SIG-M5 (cell line): ENCODE measurements at places on chromosomes 7 and 10.

- DNase-seq, result no peak
Measured at GRCh38 chr7:25122373-25122772, 2.7 kb downstream of the CYCS start.

- DNase-seq, result no peak
Measured at GRCh38 chr7:135466442-135467206, 43.3 kb downstream of the CNOT4 start.

DNA sequence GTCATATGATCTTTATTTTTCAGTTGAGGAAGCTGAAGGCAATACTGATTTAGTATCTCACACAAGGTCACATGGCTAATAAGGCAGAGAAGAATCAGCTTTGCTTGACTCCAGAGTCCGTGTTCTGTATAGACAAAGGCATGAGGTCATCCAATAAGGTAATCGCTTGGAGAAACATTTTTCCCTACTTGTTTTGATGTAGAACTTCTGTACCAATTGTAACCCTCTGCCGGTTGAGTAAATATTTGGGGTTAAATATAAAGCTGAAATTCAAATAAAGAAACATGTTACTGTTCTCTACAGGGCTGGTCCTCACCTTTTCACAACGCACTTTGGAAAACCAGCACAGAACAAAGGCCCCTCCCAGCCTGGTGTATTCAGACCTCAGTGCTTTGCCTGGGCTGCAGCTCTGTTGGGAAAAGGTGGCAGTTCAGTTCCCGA is 83.0 kb upstream of the INSYN2A start:
- no peak for DNase-seq

DNA sequence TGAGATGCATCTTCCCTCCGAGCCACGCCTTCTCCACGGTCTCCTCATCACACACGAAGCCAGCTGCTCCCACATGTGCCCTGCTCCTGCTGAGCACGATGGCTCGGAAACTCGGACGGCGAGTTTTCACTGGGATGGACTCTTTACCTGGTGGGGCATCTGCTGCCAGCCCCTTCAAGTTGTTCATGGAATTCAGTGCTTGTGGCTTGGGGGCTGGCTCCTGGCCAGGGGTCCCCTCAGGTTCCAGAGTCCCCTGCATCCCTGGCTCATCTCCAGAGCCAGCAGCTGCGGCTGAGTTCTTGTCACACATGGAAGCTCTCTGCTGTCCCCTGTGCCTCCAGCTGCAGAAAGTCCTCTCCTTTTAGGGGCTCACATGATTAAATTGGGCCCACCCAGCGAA is 654.0 kb downstream of the SDK1 start:
- DNase-seq, result no peak

GRCh38 chr10:71658467-71658745 is 61.2 kb downstream of the C10orf105 start:
- no peak for DNase-seq

GRCh38 chr10:53463539-53463938 is 691.0 kb upstream of the MBL2 start:
- no peak for DNase-seq

- DNase-seq, result no peak
Measured at GRCh38 chr10:77431209-77431611, 206.4 kb downstream of the KCNMA1 start.
